H54 (cell line): ENCODE measurements at places on chromosomes 11 and 22.

- no peak for DNase-seq
Observed at GRCh38 chr22:27499121-27499520, 302.4 kb downstream of the MN1 start.

GRCh38 chr11:14306481-14306880 is 52.5 kb downstream of the RRAS2 start:
- no peak for DNase-seq

GRCh38 chr11:47156333-47156732 is 20.3 kb downstream of the ARFGAP2 start:
- no peak for DNase-seq

DNA sequence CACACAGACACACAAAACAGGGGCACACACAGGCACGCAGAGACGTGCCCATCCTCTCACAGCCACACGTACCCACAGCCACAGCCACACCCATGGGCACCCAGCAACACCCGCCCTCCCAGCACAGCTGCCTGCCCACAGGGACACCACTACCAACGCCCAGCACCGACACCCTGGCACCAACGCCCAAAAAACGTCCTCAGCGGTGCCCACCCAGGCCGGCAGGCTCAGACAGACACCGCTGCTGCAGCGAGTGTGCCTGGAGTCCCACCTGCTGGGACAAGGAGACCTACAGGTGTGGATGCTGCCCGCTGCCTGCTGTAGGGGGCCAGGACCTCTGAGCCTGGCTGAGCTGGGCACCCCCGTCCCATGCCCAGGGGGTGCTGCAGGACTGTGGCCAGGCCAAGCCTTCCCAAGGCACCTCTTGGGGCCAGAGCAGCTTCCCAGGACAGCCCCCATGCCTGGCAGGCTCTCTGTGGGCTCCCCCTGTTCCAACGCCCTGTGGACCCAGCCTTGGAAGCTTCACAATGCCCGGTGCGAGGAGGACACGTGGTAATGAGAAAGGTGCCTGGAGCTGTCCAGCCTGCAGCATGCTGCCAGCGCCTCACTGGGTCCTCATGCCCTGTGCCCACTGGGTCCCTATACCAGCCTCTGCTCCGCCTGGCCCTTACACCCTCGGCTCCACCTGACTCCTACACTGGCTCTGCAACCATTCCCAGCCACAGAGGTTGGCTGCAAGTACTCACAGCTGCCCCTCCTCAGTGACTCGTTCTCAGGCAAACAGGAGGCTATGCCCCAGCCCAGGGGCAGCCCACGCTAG is 45.8 kb upstream of the TH start:
- DNase-seq: no peak

- DNase-seq: no peak
Observed at GRCh38 chr22:37057226-37057625, 5.7 kb downstream of the KCTD17 start.

GRCh38 chr11:1644601-1645356 is 15.2 kb downstream of the KRTAP5-5 start:
- no peak for DNase-seq
